Suppressor macrophage treated with lipopolysaccharide for 1 hour (primary cell): ENCODE measurements at places on chromosomes 12 and 14.

GRCh38 chr14:63192085-63192484 lies 12.2 kb upstream of the RHOJ start:
- DNase-seq = peak; percentile 77

- DNase-seq = no peak
These were observed 105.9 kb downstream of the PLXNC1 start for GRCh38 chr12:94254270-94254669.

DNA sequence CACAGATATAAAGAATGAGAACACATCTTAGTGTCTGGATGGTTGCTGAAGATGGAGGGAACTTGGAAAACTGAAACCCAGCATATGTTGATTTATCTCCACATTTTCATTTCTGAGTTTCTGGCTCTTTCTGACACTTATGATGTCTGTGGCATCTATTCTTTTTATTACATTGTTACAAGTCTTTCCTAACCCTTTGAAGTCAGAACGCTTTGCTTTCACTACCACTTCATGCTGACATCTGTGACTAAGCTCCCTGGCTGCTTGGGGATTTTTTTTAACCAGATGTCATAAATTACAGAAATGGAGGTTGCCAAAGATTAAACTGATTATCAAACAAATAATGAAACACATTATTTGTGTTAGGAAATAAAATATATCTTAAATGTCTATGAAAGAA lies 188.7 kb downstream of the KITLG start:
- DNase-seq = peak; percentile 86

- DNase-seq = no peak
These were observed 349.6 kb downstream of the CCDC91 start for GRCh38 chr12:28539691-28540323.
